ENCODE measurements at places on chromosomes 7 and 10. TPM values are rescaled to one million over a fixed set of nuclear protein-coding genes. Genes with fewer than 3 reads are reported as not detected.

Gene NRP1
- total RNA-seq, result 190 TPM

Gene RNF148
- total RNA-seq, result not detected

Gene NUTM2E
- not detected for total RNA-seq

Gene UTF1
- total RNA-seq, result not detected

Gene ZNF398
- total RNA-seq, result 9.2 TPM

Gene IMMP2L
- total RNA-seq, result 17.6 TPM
